ENCODE measurements at places on chromosomes 1 and 21. TPM values are rescaled to one million over a fixed set of nuclear protein-coding genes. Genes with fewer than 3 reads are reported as not detected.

Gene SLC22A15
- total RNA-seq: 4.6 TPM

Gene AMY2A
- total RNA-seq: not detected

Gene OR2W3
- total RNA-seq: not detected

Gene C1orf167
- total RNA-seq: 0.67 TPM

Gene LEFTY1
- 26.0 TPM for total RNA-seq

Gene C1orf87
- total RNA-seq: not detected

Gene ERVH48-1
- total RNA-seq: 0.91 TPM

Gene SPRR2B
- not detected for total RNA-seq

DNA sequence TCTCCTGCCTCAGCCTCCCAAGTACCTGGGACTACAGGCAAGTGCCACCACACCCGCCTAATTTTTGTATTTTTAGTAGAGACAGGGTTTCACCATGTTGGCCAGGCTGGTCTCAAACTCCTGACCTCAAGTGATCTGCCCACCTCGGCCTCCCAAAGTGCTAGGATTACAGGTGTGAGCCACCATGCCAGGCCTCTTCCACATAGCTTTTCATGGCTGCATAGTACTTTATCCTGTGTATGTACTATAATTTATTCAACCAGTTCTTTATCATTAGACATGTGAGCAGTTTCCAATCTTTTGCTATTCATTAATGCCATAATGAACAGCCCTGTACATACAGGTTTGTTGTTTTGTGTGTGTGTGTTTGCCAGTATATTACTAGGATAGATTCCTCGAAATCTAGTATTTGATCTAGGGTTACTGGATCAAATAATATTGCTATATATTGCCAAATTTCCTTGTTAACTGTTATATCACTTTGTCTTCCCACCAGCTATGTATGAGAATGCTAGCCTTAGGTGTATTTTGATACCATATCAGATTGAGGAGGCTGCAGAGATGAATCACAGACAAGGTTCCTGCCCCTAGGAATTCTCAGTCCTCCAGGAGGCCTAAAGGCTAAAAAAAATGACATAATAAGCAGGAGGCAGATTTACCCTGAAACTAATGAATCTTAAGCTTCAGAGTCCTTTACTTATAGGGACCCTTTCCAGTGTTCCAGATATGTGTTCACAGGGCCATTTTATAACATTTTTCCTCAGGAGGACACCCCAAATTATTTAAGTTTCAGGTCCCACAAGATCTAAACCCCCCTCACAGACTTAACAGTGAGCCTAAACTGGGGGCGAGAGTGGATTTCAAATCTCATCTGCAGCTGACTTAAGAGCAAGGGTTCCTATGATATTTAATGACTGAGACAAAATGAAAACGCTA is 2.1 kb upstream of the PDIK1L start:
- peaks cover 3% of the 10 kb centered on the region for H3K36me3 ChIP-seq
- H3K27me3 ChIP-seq: no peaks in the 10 kb centered on the region
- H3K27ac ChIP-seq: peak overlapping the region; percentile 96
- peak overlapping the region; percentile 91 for H3K4me3 ChIP-seq
- H3K4me1 ChIP-seq: peaks cover 21% of the 10 kb centered on the region

GRCh38 chr1:58047265-58047858 is 499.2 kb downstream of the OMA1 start:
- H3K36me3 ChIP-seq: no peaks in the 10 kb centered on the region
- no peak overlapping the region for H3K4me3 ChIP-seq
- H3K27ac ChIP-seq: no peak overlapping the region

DNA sequence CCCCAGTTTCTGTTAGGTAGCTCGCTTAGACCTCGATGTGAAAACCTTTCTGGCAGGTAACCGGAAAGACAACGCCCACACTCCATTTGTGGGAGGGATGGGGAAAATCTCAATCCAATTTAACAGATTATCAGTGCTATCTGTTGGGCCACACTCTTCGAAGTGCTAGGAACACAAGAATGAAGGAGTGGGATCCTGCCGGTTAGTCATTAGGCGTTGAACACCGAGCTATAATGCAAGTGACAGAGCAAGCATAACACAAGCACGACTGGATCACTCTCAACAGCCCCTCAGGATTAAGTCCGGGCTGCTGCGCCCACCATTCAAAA is 531 bp downstream of the SNIP1 start:
- DNase-seq: no peak
- peaks cover 32% of the 10 kb centered on the region for H3K4me1 ChIP-seq
- no peaks in the 10 kb centered on the region for H3K27me3 ChIP-seq
- peak overlapping the region; percentile 97 for H3K27ac ChIP-seq

DNA sequence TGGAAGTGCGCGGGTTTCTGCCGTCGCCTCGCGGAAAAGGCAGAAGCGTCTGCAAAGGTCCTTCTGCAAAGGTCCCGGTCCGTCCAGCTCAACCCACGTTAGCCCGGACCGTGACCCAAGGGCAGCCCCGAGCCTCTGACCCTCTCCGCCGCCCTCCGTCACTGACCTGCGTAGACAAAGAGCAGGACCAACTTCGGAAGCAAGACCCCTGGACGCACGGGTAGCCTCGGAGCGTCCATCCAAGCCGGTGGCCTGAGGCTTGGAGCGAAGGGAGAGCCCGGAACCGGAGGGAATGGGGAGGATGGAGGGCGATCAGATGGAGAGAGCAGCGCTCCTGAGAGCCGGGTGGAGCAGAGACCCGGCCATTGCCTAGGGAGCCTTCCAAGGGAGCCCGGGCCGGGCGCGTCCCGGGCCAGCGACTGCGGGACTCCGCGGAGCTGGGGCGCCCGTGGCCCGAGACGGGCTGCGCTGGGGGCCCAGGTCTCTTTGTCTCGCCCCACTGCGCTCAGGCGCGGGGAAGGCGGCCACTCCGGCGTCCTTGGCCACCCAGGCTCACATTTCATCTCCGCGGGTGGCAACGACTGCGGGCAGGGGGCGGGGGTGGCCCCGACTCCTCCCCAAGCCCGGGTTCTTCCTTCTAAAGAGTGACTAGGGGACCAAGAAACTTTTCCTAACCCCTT is at the start of gene CYYR1:
TSS of gene CYYR1 (minus strand) at position 585 of the 680 bp plus-strand sequence. CDS start at position 239, 346 bp downstream.
- peak; percentile 56 for DNase-seq
- H3K27ac ChIP-seq: peak within 1 kb of the TSS; percentile 99
- H3K36me3 ChIP-seq: peaks cover 10% of the 10 kb centered on the region
- H3K4me3 ChIP-seq: peak within 1 kb of the TSS; percentile 98
- peaks cover 8% of the 10 kb centered on the region for H3K4me1 ChIP-seq
- no peaks in the 10 kb centered on the region for H3K27me3 ChIP-seq

DNA sequence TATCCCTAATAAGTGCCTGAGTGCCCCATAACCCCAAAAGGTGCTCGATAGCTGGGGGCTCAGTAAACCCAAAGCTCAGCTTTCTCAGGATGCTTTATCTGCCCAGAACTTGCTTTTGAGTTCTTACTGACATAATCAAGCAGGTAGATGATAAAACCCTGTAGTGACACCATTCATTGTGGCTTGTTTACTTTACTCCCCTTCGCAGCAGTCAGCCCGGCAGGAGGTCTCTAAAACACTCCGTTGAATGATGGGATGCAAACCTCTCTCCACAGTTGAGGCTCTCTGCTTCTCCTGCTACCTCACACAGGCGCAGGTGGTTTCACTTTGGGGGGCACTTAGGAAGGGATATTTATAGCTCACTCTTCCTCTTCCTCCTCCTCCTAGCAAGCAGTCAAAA is 349.4 kb downstream of the HLX start:
- no peak overlapping the region for H3K27ac ChIP-seq
- peaks cover 14% of the 10 kb centered on the region for H3K4me1 ChIP-seq
- H3K36me3 ChIP-seq: no peaks in the 10 kb centered on the region

- H3K27me3 ChIP-seq: no peaks in the 10 kb centered on the region
- H3K36me3 ChIP-seq: no peaks in the 10 kb centered on the region
- no peak overlapping the region for H3K27ac ChIP-seq
- DNase-seq: no peak
- no peak overlapping the region for H3K4me3 ChIP-seq
Observed at GRCh38 chr1:50658459-50659076, 235.3 kb upstream of the DMRTA2 start.

DNA sequence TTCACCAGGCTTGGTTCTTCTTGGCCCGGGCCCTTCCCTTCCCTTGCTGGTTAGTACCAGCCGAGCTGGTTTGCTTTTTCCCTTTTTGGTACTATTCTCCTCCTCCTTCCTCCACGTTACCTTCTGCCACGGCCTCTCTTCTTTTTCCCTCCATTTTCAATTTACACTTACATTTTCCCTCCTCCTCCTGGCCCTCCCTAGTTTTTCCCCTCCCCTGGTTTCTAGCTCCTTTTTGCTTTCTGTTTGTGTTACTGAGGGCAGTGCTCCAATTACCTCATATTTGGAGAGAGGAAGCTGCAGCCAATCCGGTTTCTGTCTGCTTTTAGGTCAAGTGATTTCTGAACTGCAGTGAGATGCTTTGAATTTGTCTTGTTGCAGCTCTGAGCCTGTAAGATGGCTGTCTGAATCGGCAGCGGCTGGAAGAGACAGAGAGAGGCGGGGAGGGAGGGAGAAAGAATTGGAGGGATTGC is 63.7 kb downstream of the MACF1 start:
- no peaks in the 10 kb centered on the region for H3K27me3 ChIP-seq
- H3K36me3 ChIP-seq: no peaks in the 10 kb centered on the region
- no peak for DNase-seq
- H3K4me3 ChIP-seq: peak overlapping the region; percentile 46

DNA sequence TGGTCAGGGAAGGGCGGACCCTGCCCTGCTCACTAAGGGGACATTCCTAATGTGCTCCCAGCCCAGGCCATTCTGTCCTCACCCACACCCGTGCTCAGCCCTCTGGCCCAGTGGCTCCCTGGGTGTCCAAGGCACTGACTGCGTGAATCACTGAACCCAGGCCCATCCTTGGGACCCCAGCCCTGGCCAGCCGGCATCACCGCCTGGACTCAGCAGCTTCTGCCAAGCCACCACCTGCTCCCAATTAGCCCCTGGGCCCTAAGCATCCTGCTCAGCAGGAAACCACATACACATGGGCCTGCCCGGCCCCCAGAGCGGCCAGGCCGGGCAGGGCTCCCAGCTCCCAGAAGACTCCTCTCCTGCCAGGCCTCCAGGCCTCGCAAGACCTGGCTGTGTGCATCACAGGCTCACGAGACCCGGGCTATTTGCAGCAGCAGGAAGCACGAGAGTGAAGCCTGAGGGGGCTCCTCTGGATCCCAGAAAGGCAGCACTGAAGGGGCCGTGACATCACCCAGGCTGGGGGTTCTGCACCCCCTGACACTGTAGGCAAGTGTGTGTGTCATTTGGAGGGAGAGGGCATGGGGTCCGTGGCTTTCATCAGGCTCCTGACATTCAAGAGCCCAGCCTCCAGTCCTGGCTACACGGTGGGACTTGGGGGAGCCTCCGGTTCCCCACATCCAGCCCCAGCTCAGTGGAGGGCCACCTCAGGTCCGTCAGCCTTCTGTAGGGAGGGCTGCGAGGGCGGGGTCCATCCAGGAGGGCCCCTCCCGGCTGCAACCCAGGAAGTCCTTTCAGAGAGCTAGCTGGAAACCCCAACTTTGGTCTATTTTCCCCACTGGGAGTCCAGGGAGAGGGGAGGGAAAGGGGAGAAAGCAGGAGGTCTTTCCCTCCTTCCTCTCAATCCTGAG is 1.6 kb downstream of the MFAP2 start:
- DNase-seq: no peak
- H3K27me3 ChIP-seq: peaks cover 7% of the 10 kb centered on the region
- H3K4me3 ChIP-seq: peak overlapping the region; percentile 80
- peak overlapping the region; percentile 37 for H3K27ac ChIP-seq
- peaks cover 4% of the 10 kb centered on the region for H3K36me3 ChIP-seq
- peaks cover 10% of the 10 kb centered on the region for H3K4me1 ChIP-seq

DNA sequence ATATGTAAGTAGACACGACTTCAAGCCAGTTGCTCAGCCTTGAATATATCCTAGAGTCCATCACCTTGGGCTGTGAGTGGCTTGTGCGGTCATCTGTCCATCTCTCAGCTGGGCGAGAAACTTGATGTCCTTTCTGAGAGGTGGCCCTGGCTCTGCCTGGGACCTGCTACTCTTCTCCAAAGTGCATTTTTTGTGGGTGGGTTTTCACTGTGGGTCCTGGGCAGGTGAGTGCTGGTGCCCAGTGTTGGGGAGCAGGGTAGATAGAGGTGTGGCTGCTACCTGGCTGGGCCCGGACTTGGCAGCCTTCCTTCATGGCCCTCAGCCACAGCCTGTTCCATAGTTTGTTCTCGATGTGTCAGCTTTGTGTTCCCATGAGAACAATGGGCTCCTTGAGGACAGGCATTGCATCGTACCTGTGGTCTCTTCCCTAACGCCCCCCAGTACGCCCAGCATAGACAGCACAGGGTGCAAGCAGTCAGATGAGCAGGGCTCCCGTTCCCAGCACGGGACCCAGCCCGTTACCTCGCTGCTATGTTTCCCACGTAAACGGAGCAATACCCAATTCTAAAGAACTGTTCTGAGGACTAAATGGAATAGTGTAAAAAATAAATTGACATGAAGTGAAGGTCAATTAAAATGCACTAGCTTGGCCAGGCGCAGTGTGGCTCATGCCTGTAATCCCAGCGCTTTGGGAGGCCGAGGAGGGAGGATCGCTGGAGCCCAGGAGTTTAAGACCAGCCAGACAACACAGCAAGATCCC is 877 bp upstream of the SLX9 start:
- no peak for DNase-seq
- peak overlapping the region; percentile 83 for H3K4me3 ChIP-seq
- H3K36me3 ChIP-seq: no peaks in the 10 kb centered on the region

DNA sequence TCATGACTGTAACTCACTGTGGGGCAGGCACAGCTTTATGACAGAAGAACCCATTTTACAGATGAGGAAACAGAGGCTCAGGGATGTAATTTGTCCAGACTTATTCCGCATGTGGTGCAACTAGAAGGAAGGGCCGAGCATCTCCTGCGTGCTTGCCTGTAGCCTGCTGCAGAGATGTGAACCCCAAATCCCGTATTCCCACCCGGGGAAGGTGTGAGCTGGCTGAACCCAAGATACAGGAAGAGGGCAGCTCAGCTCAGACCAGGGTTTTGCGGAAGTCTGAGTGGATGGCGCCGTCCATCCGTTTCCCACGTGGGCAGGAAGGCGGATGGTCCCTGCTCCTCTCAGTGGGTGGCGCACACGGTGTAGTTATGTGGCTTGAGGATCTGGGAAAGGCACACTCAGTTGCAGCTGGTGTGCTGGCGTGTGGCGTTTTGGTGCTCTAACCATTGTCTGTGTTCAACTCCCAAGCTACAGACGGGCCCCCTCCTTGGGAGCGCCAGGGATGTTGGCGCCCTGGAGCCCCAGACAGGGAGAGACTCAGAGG is 1.2 kb downstream of the CROCC start:
- H3K4me1 ChIP-seq: peaks cover 18% of the 10 kb centered on the region
- DNase-seq: no peak
- H3K27me3 ChIP-seq: no peaks in the 10 kb centered on the region
- H3K27ac ChIP-seq: no peak overlapping the region
- no peak overlapping the region for H3K4me3 ChIP-seq

DNA sequence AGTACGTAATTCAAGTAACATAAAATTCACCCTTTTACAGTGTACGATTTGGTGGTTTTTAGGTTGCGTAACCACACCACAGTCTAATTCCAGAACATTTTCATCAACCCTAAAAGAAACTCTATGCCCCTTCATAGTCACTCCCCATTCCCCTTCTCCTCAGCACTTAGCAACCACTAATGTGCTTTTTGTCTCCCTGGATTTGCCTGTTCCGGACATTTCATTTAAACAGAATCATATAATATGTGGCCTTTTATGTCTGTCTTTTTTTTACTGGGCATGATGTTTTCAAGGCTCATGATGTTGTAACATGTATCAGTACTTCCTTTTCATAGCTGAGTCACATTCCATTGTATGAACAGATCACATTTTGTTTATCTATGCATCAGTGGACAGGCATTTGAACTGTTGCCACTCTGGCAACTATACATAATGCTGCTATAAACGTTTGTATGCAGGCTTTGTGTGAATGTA is 20.8 kb downstream of the OBSCN start:
- H3K4me1 ChIP-seq: peaks cover 1% of the 10 kb centered on the region
- no peak overlapping the region for H3K4me3 ChIP-seq
- DNase-seq: no peak
- H3K27me3 ChIP-seq: no peaks in the 10 kb centered on the region
